GOT3 (cell line): ENCODE measurements at places on chromosomes 3 and 15.

DNA sequence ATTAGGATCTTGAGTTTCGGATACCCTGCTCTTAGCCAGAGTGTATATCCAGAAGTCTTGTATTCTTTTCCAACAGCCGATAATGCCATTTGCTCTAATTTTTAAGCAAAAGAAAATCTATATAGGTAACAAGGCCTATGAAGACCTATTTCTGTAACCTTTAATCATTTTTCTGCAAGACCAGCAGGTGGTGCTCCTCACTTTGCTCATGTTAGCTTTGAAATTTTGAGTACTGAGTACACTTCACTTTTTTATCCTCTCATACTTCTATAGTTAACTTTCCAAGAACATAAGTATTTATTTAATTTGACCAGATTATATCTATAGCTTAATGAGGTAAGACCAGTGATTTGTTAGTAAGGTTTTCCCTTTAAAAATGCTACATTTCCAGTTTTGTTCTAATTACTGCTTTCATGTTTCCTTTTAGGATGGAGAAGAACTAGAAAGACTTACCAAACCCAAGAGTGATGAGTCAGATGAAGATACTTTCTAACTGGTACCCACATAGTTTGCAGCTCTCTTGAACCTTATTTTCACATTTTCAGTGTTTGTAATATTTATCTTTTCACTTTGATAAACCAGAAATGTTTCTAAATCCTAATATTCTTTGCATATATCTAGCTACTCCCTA lies 20.5 kb downstream of the SLC35A5 start:
- no peak for DNase-seq

DNA sequence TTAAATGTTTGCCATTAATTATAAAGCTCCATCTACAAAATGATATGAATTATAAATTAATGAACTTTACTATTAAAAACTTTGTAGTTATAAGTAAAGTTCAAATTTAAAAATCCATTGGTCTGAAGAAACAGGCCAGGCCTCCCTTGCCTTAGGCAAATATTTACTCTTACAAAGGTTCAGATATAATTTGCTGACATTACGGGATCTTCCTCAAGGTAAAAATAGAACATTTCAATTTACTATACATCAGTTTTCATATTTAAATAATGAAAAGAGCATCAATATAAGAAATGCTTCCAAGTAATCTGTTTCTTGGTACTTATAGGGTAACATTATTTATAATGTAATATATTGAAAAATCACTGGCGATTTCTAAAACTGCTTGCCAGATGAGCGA lies 3.7 kb downstream of the CMTM6 start:
- no peak for DNase-seq

DNA sequence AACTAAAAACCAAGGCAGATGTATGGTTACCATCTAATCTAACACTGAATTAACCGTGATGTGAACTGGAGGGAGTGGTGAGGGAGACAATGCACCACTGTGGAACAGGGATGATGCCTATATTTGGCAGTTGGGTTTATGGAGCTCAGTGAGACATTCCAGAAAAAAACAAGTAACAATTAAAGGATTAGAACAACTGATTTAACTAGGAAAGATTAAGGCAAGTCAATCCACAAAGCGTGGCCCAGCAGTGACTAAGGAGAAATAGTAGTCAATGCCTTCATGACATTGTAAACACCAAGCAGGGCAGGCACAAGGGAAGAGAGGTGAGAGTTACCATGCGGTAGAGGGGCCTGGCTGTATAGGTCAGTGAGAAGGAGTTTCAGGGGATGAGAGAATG lies 38.1 kb downstream of the CHAC1 start:
- no peak for DNase-seq

- DNase-seq = peak; percentile 9
Observed at GRCh38 chr3:16741103-16741758, 136.0 kb upstream of the DAZL start.

DNA sequence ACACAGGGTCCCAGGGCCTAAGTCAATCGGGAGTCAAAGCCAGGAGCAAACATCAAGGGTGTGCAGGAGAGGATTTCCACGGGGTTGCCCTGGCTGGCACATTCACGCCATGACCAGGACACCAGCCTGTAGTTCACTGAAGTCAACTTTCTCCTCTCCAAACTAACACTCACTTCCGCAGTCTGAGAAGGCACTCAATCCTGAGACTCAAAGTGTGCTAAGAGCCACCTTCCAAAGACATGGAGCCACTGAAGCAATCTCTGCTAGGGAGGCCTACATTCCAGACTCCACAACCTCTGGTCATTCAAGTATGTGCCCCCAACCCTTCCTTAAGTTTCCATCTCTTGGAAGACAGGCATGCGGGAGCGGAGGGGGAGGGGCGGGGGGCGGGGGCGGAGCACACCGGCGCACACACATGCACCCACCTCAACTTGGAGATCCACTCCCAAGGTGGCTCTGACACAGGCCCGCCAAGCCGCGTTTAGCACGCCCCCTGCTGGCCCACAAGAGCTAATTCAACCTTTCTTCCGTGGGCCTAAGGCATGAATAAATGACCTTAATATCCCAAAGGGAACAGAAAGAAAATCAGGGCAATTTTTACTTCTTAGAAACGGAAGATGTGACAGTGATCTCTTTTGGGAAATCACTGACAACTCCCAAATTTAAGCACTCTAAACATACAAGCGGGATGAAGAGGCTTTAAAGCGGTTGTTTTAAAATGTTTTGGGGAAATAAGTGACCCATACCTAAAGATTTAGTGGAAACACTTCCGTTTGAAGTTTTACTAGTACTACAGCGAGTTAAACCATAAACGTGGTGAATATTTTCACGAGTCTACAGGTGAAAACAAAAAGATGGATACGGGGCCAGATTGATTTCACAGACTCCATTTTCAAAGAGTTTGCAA lies 162.5 kb upstream of the CHRNA7 start:
- no peak for DNase-seq

DNA sequence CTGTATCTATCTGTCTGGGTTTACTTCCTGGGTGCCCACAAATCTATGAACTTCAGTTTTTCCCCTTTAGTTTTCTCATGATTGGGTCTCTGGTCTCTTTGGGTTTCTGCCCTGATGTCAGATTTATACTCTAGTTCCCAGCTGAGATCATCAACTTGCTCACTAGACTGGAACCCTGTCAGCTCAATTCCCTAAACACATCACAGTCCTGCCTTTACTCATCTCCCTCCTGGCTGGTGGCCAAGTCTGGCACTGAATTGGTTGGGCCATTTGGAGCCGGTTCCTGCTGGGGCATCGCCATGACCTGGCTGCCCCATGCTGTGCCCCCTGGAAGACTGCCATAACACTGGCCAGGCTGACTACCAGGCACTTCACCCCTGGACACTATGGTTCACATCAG lies 345.3 kb downstream of the CHST2 start:
- DNase-seq = no peak

- no peak for DNase-seq
Observed at GRCh38 chr3:16239780-16240179, 25.0 kb downstream of the DPH3 start.

DNA sequence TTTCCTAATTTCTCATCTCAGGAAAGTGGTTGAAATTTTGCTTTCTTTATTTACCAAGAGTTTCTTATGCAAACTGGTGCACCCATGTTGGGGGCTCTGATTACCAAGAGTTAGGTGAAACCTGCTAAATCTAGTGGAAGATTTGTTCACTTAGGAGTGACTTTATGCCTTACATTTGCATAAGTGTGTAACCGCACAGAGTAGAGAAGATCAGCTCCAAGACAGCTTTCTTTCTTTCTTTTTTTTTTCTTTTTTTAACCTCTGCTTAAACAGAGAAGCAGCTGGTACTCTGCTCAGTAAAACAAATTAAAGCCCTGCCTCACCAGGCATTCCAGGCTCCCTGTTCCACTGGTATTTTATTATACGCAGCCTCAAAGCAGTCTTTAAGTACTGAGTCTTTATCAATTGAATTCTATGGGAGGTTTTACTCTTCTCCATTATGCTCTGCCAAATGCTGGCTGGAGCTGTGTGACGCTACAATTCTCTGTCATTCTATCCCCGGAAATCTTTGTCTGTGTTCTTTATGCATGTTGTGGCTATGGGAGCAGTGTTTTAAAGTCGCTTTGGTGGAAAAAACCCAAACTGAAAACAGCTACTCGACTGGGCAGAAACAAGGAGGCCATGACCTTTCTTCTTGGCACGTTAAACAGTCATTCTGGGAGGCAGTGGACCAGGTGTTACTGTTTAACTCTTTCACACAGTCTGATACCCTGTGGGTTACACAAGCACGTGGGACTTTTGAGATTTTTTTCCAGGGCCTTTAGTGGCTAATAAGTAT lies 55.2 kb upstream of the GBE1 start:
- DNase-seq = no peak

DNA sequence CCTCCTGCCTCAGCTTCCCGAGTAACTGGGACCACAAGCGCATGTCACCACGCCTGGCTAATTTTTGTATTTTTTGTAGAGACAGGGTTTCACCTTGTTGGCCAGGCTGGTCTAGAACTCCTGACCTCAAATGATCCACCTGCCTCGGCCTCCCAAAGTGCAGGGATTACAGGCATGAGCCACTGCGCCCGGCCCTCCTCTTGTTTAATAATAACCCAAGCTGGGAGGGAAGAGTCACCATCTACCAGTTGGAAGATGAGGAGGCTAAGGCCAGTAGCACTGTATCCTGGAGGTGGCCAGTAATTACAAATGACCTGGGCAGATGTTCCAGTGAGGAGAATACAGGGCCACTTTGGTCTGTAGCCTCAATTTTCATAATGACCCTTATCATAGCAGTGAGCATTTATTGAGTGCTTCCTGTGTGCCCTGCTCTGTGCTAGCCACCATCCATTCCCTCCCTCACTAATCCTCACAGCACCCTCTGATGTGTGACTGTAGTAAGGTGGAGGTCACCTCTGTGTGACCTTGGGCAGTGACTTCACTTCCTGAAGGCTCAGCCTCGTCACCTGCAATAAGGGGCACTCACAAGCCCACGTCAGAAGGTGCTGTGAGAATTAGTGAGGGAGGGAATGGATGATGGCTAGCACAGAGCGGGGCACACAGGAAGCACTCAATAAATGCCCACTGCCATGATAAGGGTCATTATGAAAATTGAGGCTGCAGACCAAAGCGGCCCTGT lies 64.2 kb downstream of the ABTB1 start:
- DNase-seq = no peak
